Fibroblast of mammary gland (primary cell): ENCODE measurements at places on chromosomes 7 and 10.

GRCh38 chr10:43371418-43371817 lies at the start of gene FXYD4:
Gene FXYD4 (plus strand): TSS chr10:43371636. CDS start chr10:43373747, 2,111 bp downstream.
- DNase-seq = no peak

DNA sequence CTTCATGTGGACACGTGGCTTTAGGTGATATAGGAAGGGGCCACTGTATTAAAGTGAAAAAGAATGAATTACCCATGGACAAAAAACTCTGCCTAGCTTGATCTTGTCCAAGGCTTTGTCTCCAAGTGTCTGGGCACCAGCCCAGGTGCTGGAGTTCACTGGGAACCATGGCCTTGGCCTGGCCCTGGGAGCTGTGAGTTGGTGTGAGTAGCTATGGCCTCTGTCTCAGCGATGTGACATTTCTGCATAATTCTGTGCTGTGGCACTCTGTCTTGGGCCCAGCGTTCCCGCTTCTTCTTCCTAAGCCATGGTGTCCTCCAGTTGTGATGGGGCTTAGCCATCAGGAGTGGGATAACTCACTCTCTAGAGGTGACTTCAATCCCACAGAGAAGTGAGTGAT lies 119.0 kb upstream of the PPP2R2D start:
- no peak for DNase-seq

GRCh38 chr7:141847996-141848395 lies 6.7 kb upstream of the PRSS37 start:
- no peak for DNase-seq

- no peak for DNase-seq
Observed at GRCh38 chr10:94456942-94457341, 54.6 kb downstream of the TBC1D12 start.

- no peak for DNase-seq
Observed at GRCh38 chr7:93945756-93946535, 24.4 kb downstream of the GNG11 start.

DNA sequence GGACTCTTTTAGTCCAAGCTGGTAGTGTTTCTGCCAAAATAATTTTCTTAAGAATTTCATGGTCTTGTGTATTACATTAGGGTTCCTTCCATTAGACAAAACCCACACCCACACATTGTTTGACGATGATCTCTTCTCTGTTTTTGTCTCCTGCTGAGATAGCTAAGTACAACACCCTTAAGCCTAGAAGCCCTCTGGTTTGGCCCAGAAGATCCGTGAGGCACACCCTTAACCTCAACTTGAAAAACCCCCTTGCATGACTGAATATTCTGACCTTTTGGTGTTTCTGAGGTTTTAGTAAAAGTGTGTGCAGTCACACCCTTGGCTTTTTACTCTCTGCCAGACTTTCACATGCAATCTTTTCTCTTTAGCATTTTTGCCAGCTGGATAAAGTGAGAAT lies 29.3 kb upstream of the ERCC6 start:
- peak; percentile 75 for DNase-seq
